ENCODE measurements at places on chromosomes 13 and 19. TPM values are rescaled to one million over a fixed set of nuclear protein-coding genes. Genes with fewer than 3 reads are reported as not detected.
A peak's percentile ranks its signal among the peaks of the same experiment; 100 is the strongest.

- H3K36me3 ChIP-seq, result no peaks in the 10 kb centered on the region
- no peaks in the 10 kb centered on the region for H3K27me3 ChIP-seq
- no peak overlapping the region for H3K27ac ChIP-seq
- no peak for DNase-seq
- H3K4me1 ChIP-seq, result no peaks in the 10 kb centered on the region
Measured at GRCh38 chr19:48830088-48830487, 6.2 kb downstream of the HSD17B14 start.

GRCh38 chr19:2354670-2355069 is 5.4 kb upstream of the TMPRSS9 start:
- DNase-seq, result no peak
- H3K36me3 ChIP-seq, result no peaks in the 10 kb centered on the region
- H3K27me3 ChIP-seq, result no peaks in the 10 kb centered on the region
- H3K27ac ChIP-seq, result no peak overlapping the region

DNA sequence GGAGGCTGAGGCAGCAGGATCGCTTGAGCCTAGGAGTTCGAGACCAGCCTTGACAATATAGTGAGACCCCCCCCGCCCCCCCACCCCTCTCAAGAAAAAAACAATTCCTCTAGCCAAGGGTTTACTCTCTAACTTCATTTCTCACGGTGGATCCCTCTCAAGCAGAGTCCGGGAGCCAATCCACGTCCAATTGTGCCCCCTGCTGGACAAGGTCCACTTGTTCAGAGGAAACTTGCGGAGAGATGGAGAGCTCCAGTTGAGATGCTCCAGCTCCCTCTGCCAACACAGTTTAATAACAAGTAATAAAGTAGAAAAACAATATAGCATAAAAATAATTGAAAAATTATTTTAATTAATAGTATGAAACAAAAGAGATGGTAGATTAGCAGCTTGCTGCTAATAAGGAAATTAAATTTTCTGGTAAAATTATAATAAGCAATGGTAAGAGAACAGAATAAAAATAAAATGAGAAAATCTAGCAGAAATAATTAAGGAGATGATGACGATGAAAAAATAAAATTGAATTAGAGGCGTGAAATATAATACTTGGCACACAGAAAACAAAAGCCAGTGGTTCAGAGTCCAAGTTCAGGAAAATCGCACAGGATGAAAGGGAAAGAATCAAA is 14.5 kb upstream of the SIGLEC14 start:
- peaks cover 5% of the 10 kb centered on the region for H3K4me1 ChIP-seq
- no peak overlapping the region for H3K27ac ChIP-seq
- no peaks in the 10 kb centered on the region for H3K36me3 ChIP-seq
- H3K27me3 ChIP-seq, result peaks cover 21% of the 10 kb centered on the region
- peak; percentile 26 for DNase-seq

- DNase-seq, result no peak
- no peak overlapping the region for H3K27ac ChIP-seq
- H3K36me3 ChIP-seq, result no peaks in the 10 kb centered on the region
- H3K4me3 ChIP-seq, result no peak overlapping the region
Measured at GRCh38 chr13:50783066-50783465, 60.4 kb downstream of the DLEU7 start.

GRCh38 chr19:14477418-14478112 is 2.4 kb upstream of the PTGER1 start:
- peaks cover 15% of the 10 kb centered on the region for H3K27me3 ChIP-seq
- H3K4me3 ChIP-seq, result no peak overlapping the region
- peaks cover 13% of the 10 kb centered on the region for H3K4me1 ChIP-seq
- DNase-seq, result no peak

- no peaks in the 10 kb centered on the region for H3K27me3 ChIP-seq
- no peak for DNase-seq
- H3K4me3 ChIP-seq, result no peak overlapping the region
Measured at GRCh38 chr13:107992542-107992941, 222.8 kb downstream of the LIG4 start.

DNA sequence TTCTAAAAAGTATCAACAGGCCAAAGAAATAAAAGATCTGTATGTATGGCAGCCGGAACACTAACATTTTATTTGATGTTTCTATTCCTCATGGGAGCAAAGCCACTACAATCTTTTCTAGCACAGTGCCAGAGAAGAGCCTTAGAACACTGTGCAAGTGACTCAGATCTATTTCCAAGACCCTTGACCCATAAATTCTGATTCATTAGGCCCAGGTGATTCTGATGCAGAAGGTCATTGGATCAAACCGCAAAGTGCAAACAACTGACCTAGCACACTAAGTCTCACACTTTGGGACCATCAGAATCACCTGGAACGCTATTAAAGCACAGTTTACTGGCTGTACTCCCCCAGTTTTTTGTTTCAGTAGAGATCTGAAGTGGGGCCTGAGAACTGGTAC is 87.6 kb downstream of the MYCBP2 start:
- peaks cover 10% of the 10 kb centered on the region for H3K4me1 ChIP-seq
- no peak for DNase-seq
- no peak overlapping the region for H3K27ac ChIP-seq
- H3K4me3 ChIP-seq, result no peak overlapping the region
- no peaks in the 10 kb centered on the region for H3K27me3 ChIP-seq

GRCh38 chr13:43515531-43515930 is 271.2 kb downstream of the ENOX1 start:
- no peak for DNase-seq
- no peak overlapping the region for H3K27ac ChIP-seq
- peaks cover 1% of the 10 kb centered on the region for H3K27me3 ChIP-seq
- H3K36me3 ChIP-seq, result no peaks in the 10 kb centered on the region
- no peaks in the 10 kb centered on the region for H3K4me1 ChIP-seq

- no peak for DNase-seq
- no peaks in the 10 kb centered on the region for H3K27me3 ChIP-seq
- no peak overlapping the region for H3K4me3 ChIP-seq
- H3K4me1 ChIP-seq, result no peaks in the 10 kb centered on the region
- H3K36me3 ChIP-seq, result peaks cover 6% of the 10 kb centered on the region
- no peak overlapping the region for H3K27ac ChIP-seq
Measured at GRCh38 chr19:4497770-4498389, 20.4 kb downstream of the PLIN4 start.

GRCh38 chr13:102220681-102221228 is 181.1 kb downstream of the FGF14 start:
- DNase-seq, result no peak
- H3K27me3 ChIP-seq, result no peaks in the 10 kb centered on the region
- H3K4me3 ChIP-seq, result no peak overlapping the region
- H3K36me3 ChIP-seq, result no peaks in the 10 kb centered on the region
- H3K4me1 ChIP-seq, result no peaks in the 10 kb centered on the region
- no peak overlapping the region for H3K27ac ChIP-seq

- H3K4me3 ChIP-seq, result no peak overlapping the region
- no peaks in the 10 kb centered on the region for H3K4me1 ChIP-seq
- H3K27ac ChIP-seq, result no peak overlapping the region
Measured at GRCh38 chr19:1113030-1113985, 9.5 kb downstream of the GPX4 start.

DNA sequence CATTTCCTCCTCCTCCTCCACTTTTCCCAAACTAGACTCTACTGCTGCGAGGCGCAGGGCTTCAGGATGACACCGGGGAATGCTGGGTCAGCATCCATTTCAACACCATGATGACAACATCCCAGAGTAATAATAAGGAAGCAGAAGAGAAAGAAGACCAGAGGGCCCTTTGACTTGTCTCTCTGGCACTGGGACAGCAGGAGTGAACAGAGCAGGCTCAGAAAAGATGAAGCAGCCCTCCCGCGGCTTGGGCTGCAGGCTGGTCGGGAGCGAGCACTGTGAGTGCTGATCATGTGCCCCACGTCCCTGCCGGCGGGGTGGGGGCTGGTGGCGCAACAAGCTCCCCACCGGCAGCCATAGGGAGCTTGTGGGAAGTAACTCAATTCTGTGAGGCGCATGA is 30.5 kb downstream of the RANBP3 start:
- H3K4me3 ChIP-seq, result no peak overlapping the region
- peak overlapping the region; percentile 44 for H3K27ac ChIP-seq
- no peak for DNase-seq
- H3K4me1 ChIP-seq, result peaks cover 48% of the 10 kb centered on the region

DNA sequence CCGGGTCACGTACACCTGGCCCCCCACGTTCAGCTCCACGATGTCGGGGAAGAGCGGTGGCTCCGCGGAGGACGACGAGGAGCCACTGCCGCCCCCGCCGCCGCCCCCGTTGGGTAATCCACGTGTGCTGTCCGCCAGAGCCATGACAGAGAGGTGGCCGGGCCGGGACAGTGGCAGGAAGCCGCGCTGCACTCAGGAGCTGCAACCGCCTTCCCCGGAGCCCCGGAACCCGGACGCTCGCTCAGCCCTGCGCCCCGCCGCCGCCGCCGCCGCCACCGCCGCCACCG is 257 bp downstream of the KCTD12 start:
- H3K27me3 ChIP-seq, result peaks cover 23% of the 10 kb centered on the region
- DNase-seq, result no peak
- peaks cover 32% of the 10 kb centered on the region for H3K4me1 ChIP-seq
- H3K36me3 ChIP-seq, result peaks cover 3% of the 10 kb centered on the region
- H3K4me3 ChIP-seq, result peak overlapping the region; percentile 72

DNA sequence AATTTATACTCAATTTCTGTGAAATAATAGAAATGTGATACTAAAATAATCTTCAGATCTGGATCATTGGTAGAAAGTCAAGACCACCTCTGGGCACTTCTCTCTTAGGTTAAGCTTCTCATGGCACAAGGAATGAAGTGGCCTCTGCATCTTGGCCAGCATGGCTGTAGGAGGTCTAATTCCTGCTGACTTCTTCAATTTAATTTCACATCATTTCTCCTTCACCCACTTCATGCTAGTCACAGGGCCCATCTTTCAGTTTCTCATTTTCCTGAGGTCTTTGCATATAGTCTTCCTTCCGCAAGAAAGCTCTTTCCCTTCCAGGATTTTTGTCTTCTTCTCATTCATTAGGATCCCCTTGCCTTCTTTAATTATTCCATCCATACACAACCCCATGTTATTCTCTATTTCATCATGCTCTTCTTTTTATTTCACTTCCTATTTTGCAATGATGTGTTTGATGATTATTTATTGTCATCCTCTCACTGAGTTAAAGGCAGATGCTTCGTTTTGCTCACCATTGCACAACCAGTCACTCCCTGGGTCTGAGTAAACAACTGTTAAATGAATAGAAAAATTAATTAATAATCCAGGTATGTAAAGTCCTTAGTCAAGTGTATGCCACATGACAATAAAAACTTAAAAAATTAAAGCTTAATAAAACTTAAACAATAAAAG is 397.4 kb downstream of the SPRY2 start:
- no peak overlapping the region for H3K4me3 ChIP-seq
- no peaks in the 10 kb centered on the region for H3K4me1 ChIP-seq
- H3K27me3 ChIP-seq, result no peaks in the 10 kb centered on the region

SIGLEC5 gene
- not detected for total RNA-seq

LRRC8E gene
- total RNA-seq, result not detected

HNRNPUL1 gene
- total RNA-seq, result 283 TPM

KLK3 gene
- total RNA-seq, result not detected

APOC4 gene
- not detected for total RNA-seq

PEAK3 gene
- 0.18 TPM for total RNA-seq

PRR20B gene
- total RNA-seq, result not detected

ZSWIM4 gene
- total RNA-seq, result 9.8 TPM
